Inflammatory macrophage (primary cell): ENCODE measurements at places on chromosomes 13 and 19.

DNA sequence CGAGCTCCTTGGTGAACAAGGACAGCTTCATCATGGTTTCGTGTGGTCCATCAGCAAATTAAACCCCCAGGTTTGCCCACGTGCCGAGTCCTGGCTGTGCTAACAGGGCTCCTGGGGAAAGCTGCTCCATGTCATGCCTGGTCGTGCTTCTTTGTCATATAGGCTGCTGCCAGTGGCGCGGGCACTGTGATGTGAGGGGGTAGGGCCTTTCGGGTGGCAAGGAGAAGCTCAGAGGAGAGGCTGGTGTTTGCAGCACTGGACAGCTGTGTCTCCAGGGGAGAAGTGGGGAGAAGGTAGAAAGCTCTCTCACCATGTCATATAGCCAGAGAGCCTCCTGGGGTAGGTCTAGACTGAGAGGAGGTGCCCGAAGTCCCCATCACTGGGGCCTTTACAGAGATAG is 13.3 kb downstream of the VSTM2B start:
- DNase-seq: no peak

GRCh38 chr13:44170731-44171130 is 202.9 kb upstream of the SERP2 start:
- no peak for DNase-seq

DNA sequence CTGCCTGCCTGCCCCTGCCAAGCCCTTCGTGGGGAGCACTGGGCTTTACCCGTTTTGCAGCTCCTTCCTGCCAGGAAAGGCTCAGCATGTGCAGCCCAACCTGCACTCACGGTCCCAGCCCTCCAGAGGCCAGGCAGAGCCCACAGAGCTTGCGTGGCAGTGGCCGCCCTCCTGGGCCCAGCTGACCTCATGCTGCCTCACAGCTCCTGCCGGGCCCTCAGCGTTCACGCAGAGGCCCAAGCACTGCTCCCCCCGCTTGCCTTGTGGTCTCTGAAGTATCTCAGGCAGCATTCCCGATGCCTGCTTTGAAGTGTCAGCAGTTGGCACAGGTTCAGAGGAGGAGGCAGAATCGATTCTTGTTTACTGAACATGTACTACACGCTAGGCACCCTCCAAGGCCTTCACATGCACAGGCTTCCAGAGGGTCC is 32.5 kb downstream of the CAPN12 start:
- no peak for DNase-seq

GRCh38 chr19:2043961-2044708 is 6.9 kb downstream of the MKNK2 start:
- no peak for DNase-seq

DNA sequence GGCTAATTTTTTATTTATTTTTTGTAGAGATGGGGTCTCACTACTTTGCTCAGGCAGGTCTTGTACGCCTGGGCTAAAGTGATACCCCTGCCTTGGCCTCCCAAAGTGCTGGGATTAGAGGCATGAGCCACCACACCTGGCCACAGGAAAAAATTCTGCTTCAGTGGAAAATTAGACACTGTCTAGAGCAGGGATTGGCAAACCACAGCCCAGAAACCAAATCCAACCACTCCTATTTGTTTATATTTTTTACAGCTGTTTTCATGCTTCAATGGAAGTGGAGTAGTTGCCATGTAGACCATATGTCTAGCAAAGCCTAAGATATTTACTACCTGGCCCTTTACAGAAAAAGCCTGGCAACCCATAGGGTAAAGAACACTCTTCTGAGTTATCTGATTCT is 123.7 kb upstream of the MRI1 start:
- DNase-seq: no peak
